ENCODE measurements at places on chromosomes 7 and 10. TPM values are rescaled to one million over a fixed set of nuclear protein-coding genes. Genes with fewer than 3 reads are reported as not detected.
A peak's percentile ranks its signal among the peaks of the same experiment; 100 is the strongest.

GRCh38 chr7:148754912-148755311, 56.2 kb downstream of the CUL1 start:
- DNase-seq, result no peak

Gene AKR1C8
- not detected for total RNA-seq

Gene CACNA2D1
- total RNA-seq, result 42.1 TPM

GRCh38 chr7:152341914-152342236, 93.9 kb downstream of the KMT2C start:
- no peak for DNase-seq

GRCh38 chr10:60236869-60237524, 152.7 kb downstream of the ANK3 start:
- peak; percentile 44 for DNase-seq

GRCh38 chr7:29331163-29331562, 136.6 kb downstream of the CHN2 start:
- DNase-seq, result no peak

- DNase-seq, result no peak
These were observed 30.6 kb upstream of the HNRNPH3 start for GRCh38 chr10:68301301-68301700.
